GM13976 (cell line): ENCODE measurements at places on chromosomes 13 and 19.
A peak's percentile ranks its signal among the peaks of the same experiment; 100 is the strongest.

- DNase-seq = no peak
Measured at GRCh38 chr13:111611651-111612050, 291.2 kb downstream of the TEX29 start.

- no peak for DNase-seq
Measured at GRCh38 chr13:93948162-93948922, 531.1 kb downstream of the DCT start.

DNA sequence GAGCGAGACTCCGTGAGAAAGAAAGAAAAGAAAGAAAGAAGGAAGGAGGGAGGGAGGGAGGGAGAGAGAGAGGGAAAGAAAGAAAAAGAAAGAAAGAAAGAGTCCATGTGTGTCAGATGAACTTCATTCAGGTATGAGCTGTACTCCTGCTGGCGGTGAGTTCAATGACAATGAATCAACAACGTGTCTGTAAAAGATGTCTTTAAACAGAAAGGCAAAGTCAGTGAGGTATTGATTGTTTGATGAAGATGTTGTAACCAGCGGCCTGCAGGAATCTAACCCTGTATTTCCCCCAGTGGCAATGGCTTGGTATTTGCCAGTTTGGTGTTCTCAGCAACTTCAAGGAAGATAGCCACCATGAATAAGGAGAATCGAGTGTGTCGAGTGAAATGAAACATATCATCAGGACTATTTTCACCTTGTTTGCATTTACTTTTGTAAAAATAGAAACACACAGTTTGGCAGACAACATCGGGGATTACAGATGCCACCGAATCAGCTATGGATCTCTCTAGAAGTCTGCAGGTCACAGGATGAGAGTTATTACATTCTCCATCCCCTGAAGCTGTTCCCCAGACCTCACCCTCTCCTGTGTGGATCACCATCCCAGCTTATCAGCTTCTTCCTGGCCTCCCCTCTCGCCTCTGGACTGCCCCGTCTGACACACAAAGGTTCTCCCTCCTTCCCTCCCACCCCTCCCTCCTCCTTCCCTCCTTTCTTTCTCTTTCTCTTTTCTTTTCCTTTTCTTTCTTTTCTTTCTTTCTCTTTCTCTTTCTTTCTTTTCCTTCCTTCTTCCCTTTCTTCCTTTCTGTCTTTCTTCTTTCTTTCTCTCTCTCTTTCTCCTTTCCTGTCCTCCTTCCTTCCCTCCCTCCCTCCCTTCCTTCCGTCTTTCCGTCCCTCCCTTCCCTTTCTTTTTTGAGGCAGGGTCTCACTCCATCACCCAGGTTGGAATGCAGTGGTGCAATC lies 8.2 kb upstream of the SBK3 start:
- no peak for DNase-seq

DNA sequence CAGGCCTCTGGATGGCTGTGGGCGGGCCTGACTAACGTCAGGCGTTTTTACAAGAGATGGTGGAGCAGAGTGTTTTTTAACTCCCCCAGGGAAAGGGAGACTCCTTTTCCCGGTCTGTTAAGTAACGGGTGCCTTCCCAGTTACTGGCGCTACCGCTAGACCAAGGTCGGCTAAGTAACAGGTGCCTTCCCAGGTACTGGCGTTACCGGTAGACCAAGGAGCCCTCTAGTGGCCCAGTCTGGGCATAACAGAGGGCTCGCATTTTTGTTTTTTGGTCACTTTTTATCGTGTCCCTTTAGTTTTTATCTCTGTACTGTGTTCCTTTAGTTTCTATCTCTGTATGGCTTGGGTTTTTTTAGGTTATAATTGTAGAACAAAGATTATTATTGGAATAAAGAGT lies 10.0 kb downstream of the ZNF383 start:
- DNase-seq = no peak

GRCh38 chr19:54114340-54115108 lies 933 bp downstream of the TFPT start:
- peak; percentile 80 for DNase-seq

GRCh38 chr19:51921949-51922348 lies 5.3 kb upstream of the ZNF613 start:
- no peak for DNase-seq

DNA sequence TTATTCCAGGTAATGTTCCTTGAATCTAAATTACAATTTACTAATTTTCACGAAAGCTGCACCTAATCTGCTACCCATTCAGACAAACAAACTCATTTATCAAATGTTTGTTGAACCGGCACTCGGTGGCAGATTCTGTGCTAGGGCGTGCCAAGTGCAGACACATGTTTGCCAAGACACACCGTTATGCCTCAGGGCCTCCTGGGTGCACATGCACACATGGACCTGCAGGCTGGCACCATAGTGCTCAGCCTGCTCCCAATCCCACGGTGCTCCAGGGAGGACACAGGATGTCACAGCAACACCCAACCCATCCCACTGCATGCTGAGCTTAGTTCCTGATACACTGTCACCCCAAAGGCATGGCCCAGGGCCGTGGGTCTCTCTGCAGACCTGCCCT lies 7.7 kb downstream of the SCGB2B2 start:
- DNase-seq = no peak

DNA sequence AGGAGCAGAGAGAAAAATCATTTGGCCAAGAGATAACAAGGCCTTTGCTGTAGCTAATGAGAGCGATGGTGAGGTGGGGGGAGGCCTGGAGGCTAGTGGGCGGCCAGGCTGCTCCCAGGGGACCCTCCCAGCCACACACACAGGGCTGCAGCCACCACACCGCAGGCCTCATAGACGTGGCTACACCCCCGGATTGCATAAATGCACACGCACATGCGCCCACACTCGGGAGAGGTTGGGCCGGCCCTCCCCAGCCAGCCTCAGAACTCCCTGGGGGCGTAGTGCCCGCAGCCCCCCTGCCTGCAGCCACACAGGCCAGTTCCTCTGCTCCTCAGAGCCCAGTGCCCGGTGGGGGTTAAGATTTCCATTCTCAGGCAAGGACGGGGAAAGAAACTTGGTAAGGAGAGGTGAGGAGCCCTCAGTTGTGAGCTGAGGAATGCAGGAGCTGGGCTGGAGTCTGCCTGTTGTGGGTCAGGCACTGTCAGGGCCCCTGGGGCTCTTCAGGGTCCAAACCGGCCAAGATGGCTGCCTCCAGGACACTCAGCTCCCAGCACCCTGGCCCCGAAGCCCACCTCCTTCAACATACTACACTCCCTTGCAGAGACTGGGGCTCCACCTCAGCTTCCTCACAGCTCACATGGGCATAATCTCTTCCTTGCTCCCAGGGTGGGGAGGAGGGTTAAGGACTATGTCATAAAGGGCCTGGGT lies 8.0 kb downstream of the PTH2 start:
- DNase-seq = peak; percentile 87

DNA sequence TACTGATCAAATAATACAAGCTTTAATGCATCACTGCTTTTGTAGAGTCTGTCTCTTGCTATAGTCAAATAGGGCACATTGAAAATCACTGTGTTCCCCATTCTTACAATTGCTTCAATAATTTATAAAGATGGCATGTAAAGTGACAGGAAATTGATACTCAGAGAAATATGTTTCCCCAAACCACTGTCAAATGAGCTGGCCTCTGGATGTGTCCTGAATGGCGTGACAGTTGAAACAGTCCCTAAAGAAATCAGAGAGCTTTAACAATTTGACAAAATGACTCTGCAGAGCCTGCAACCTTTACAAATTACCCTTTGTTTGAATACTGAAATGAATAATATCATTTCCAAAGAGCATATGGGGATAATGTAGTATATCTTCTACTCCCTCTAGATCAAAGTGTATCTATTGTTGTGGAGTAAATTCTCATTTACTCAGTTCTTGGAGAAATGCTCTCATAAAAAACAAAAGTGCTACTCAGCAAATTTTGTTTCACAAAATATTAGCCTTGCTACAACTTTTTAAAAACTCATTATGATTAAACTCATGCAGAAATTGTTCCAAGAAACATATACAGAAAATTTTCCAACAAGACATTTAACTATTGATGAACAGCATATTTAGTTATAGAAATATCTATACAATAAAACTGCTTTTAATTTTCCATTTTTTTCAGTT lies 763.2 kb upstream of the SPRY2 start:
- no peak for DNase-seq

GRCh38 chr13:59120297-59120843 lies 1043.4 kb downstream of the DIAPH3 start:
- DNase-seq = no peak

GRCh38 chr13:94707400-94708021 lies 4.8 kb downstream of the SOX21 start:
- peak; percentile 24 for DNase-seq

DNA sequence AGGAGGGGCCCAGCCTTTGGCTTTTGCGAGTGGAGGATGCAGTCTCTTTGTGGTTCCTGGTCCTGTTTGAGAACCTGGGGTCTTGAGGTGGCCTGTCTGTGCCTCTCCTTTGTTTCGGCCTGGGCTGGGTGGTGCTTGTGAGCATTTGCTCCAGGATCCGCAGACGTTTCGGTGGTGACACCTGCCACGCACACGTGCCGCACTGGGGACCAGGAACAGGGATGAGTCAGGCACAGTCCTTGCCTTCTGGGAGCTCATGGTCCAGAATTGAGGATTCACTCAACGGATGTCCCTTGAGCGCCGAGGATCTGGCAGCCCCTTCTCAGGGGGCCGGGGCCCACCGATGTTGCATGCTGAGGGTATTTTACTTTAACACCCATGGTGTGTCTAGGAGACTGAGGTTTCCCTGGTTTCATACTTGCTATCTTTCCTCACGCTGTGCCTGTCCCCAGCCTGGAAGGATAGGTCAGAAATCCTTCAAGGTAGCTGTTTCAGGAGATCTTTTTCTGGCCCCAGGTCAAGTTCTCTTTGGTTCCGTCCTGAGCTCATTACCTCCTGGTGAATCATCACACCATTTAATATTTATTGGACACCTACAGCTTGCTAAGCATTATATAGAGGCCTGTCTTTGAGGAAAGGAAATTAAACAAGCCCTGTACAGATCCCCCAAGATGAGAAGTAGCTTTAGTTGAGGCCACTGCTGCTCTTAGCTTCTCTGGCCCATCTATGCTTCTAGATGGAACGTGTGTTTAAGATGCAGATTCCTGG lies 5.1 kb downstream of the HDGFL2 start:
- no peak for DNase-seq
